Stimulated activated naive CD4-positive, alpha-beta T cell (primary cell): ENCODE measurements at places on chromosomes 5 and 9.

GRCh38 chr5:94192658-94193391 is 425.6 kb downstream of the KIAA0825 start:
- DNase-seq, result no peak

DNA sequence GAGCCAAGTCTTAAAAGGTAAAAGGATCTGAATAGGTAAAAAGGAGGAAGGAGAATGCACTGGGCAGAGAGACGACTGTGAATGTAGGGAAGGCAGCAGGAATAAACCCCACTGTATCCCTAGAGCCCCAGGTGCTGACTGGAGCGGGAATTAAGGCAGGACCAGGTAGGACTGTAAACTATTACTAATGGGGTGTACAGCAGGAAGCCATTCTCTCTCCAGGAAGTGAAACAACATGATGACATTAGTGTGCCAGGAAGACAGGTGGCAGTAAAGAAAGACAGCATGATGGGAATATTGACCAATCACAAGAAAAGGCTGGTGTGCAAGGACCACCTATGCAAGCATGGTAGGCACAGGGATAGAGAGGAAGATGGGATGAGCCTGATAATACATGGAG is 433.0 kb downstream of the DNAH5 start:
- no peak for DNase-seq

DNA sequence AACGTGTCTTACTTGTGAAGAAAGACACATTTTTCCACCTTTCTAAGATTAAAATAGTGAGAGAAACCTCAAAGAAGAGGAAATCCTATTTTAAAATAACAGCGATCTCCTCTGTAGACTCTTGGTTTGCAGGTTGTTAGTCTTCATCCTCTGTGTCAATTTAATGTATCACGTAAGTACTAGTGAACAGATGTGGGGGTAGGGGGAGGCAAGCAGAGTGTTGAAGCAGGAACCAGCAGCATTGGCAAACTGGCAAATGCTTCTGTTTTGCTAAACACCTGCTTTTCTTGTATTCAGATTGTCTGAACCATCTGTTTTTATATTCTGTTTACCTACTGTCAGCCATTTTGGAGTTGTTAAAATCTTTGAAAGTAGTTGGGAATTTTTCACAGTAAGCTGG is 159.3 kb upstream of the TLX3 start:
- no peak for DNase-seq

GRCh38 chr9:33102551-33103210 is 26.2 kb upstream of the SMU1 start:
- DNase-seq, result no peak

- DNase-seq, result no peak
Observed at GRCh38 chr9:135478829-135479468, 633 bp upstream of the PPP1R26 start.

DNA sequence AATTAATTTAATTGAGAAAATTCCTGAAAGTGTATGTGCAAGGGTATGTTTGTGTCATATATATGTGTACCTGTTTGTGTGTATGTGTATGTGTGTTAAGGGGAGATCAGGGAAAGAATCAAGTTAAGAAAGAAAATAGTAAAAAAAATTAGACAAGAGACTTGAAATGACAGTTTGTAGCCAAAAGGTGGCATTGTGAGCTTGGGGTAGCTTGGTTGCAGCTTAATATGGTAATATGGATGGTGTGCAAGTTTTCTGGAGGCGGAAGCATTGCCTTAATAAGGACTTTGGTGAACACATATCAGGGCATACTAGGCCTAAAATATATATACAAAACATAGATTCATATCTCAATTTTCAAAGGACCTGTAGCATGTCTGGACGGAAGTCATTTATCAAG is 129.9 kb downstream of the INSYN2B start:
- DNase-seq, result no peak
